H1 (cell line): ENCODE measurements at places on chromosomes 11 and 22. TPM values are rescaled to one million over a fixed set of nuclear protein-coding genes. Genes with fewer than 3 reads are reported as not detected.

DNA sequence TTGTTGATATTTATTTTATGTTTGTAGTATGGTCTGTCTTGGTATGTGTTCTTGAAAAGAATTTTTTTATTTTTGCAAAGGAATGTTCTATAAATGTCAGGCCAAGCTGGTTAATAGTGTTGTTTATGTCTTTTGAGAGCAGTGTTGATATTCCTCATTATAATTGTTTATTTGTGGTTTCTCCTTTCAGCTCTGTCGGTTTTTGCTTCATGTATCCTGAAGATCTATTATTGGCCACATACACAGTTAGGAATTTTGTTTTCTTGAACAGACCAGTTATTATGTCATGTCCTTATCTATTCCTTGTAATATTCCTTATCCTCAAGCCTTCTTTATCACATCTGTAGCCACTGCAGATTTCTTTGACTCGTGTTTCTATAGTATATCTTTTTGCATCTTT lies 56.5 kb downstream of the PDHX start:
- DNase-seq = no peak

DNA sequence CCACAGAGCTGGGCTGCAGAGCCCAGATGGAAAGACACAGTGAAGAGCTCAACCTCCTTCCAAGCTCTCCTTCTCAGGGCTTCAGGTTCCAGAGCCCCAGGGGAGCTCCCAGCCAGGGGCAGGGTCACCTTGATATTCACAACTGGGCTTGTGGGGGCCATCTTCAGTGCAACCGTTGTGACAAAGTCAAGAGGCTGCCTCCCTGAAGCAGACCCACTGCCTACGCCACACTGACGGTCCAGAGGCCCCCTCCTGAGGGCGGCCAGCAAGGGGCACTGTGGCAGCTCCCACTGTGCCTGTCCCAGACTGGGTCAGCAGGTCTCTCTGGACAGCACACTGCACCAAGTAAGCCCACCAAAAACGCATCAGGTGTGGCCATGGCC lies 84.1 kb downstream of the DGCR2 start:
- no peak for DNase-seq

Gene SYNGR1
- total RNA-seq = 32.5 and 32.7 TPM in 2 replicates

- DNase-seq = peak; percentile 92
Measured at GRCh38 chr11:119195680-119196079, 10.4 kb downstream of the NHERF4 start.

- DNase-seq = no peak
Measured at GRCh38 chr11:18540207-18541009, 13.7 kb upstream of the TSG101 start.

DNA sequence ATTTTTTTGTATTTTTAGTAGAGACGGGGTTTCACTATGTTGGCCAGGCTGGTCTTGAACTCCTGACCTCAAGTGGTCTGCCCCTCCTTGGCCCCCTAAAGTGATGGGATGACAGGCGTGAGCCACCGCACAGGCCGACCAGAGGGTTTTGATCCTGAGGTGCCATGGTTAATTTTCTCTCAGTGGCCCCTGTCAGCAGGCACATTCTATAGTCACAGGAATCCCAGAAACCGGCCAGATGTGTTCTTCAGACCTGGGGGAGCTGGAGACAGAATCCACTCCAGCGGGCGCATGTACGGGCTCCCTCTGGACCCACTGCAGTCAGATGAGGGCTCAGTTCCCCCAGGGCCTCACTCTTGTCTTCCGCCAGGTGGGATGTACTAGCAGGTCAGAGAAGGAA lies 17.0 kb downstream of the IGLL1 start:
- no peak for DNase-seq

Gene HBG1
- total RNA-seq = not detected in 2 replicates

Gene CYTH4
- total RNA-seq = not detected in 2 replicates

GRCh38 chr11:48041877-48042695 lies 61.7 kb downstream of the PTPRJ start:
- DNase-seq = no peak

Gene PAK1
- 142 and 151 TPM in 2 replicates for total RNA-seq

DNA sequence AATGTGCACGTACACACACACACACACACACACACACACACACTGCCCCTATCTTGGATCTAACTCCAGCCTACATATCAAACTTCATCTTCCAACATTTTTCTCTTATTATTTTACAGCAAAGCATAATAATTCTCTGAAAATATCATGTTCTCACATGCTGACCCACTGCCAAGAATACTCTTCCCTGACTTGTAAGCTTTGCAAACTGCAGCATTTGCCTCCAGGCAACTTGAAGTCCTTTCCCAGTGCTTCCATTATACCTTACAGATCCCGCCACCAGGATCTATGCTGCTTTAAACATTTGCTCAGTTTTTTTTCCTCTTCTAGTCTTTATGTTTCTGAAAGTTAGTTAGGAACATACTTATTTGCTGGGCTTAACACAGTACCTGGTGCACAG lies 483.3 kb upstream of the ARHGAP42 start:
- DNase-seq = no peak

- no peak for DNase-seq
Measured at GRCh38 chr22:30906946-30907345, 61.6 kb downstream of the MORC2 start.

Gene MMP13
- not detected in 2 replicates for total RNA-seq

Gene ELMOD1
- 1.6 and 1.7 TPM in 2 replicates for total RNA-seq

GRCh38 chr22:17806437-17806836 lies 32.2 kb upstream of the BID start:
- DNase-seq = no peak

Gene FOLR3
- total RNA-seq = not detected in 2 replicates

- no peak for DNase-seq
Measured at GRCh38 chr22:47543447-47543846, 781.0 kb downstream of the TBC1D22A start.

GRCh38 chr11:118659314-118659952 lies 20.0 kb downstream of the TREH start:
- peak; percentile 100 for DNase-seq

Gene SMC1B
- not detected in 2 replicates for total RNA-seq

DNA sequence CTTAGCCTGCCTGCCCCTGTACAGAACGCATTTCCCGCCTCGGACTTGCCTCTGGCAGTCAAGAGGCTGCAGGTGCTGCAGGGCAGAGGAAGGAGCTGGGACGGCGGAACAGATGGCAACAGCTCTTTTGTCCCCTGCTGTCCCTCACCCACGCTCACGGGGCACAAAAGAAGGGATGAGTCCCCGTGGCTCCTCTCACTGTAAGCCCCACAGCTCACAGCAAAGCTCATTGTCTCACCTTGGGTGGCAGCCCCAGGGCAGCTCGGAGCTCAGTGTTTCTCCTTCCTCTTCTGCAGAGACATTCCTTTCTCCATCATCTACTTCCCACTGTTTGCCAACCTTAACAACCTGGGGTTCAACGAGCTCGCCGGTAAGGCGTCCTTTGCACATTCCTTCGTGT lies 24.3 kb downstream of the SLC25A18 start:
- DNase-seq = no peak

Gene SMTNL1
- total RNA-seq = not detected in 2 replicates

GRCh38 chr11:94526645-94527438 lies 14.6 kb downstream of the C11orf97 start:
- DNase-seq = no peak

Gene OR51B5
- total RNA-seq = not detected in 2 replicates

- no peak for DNase-seq
Measured at GRCh38 chr22:48722661-48723060, 1105.0 kb downstream of the BRD1 start.

GRCh38 chr11:106228996-106229395 lies 151.5 kb downstream of the AASDHPPT start:
- no peak for DNase-seq

DNA sequence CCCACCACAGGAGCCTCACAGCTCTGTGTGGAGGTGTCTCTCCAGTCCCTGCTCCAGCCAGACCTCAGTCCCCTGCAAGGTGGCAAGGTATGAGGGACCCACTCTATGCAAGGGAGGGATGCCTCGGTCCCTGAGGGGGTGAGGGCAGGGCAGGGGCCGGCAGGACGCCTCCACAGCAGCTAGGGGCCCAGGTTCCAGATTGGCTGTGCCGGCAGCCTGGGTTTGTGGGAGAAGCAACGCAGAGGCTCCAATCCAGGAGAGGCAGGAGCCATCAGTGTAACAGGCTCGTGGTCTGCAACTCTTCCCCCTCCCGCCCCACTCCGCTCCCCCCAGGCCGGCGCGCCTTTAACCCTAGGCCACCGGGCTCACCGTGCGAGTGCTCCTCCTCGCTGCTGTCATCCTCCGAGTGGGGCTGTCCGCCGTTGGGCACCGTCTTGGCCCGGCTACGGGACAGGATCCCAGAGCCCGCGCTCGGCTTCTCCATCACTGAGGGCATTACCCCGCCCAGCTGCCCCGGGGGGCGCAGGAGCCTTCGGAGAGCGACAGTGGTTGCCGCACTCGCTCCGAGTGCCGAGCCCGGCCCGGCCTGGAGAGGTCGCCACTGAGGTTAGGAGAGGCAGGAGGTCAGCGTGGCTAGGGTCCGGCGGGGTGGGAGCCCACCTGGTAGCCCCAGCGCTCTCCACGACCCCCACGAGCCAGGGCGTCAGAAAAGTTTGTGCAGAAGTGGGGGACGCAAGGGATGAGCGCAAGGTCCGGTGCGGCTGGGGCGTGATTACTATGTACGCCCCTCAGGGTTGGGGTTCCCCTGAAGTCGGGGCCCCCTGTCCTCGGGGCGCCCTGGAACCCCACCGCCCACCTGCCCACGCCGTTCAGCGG lies 765 bp downstream of the RCOR2 start:
- peak; percentile 99 for DNase-seq

Gene NLRP14
- total RNA-seq = 0.08 TPM in 1 of 2 replicates, not detected in the other

- no peak for DNase-seq
Measured at GRCh38 chr11:63583357-63583677, 20.1 kb upstream of the PLAAT2 start.

Gene TMEM121B
- total RNA-seq = 6.7 and 6.9 TPM in 2 replicates

- no peak for DNase-seq
Measured at GRCh38 chr11:4695442-4695841, 2.2 kb downstream of the OR51E2 start.

DNA sequence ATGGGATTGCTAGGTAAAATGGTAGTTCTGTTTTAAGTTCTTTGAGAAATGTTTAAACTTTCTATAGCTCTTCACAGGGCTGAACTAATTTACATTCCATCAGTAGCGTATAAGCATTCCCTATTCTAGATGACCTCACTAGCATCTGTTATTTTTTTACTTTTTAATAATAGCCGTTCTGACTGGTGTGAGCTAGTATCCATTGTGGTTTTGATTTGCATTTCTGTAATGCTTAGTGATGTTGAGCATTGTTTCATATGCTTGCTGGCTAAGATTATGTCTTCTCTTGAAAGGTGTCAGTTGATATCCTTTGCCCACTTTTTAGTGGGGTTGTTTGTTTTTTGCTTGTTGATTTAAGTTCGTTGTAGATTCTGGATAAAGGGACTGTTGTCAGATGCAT lies 35.9 kb downstream of the MMP27 start:
- no peak for DNase-seq

- no peak for DNase-seq
Measured at GRCh38 chr11:128472128-128473089, 114.9 kb downstream of the ETS1 start.

Gene ANKK1
- total RNA-seq = not detected in 2 replicates

GRCh38 chr11:23554002-23554401 lies 693.7 kb upstream of the CCDC179 start:
- no peak for DNase-seq
